ENCODE measurements at places on chromosomes 12 and 14. TPM values are rescaled to one million over a fixed set of nuclear protein-coding genes. Genes with fewer than 3 reads are reported as not detected.

DNA sequence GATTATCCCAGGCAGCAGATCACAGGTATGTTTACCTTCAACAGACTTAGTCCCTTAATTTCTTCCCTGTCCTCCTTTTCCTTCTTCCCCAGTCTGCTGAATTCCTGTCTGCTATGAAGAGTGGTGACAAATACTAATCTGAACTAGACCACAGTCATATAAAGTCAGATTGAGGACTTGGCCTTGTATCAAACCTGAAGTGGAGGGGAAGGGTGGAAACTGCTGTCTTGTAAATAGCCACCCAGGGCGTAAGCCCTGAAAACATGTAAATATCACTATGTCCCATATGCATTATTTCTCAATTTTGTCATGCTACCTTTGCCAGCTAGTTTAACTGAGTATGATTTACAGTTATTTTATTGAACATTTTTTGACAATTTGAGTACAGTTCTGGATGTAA, 368.0 kb downstream of the CCDC91 start:
- DNase-seq: no peak

- no peak for DNase-seq
These were observed 168.2 kb downstream of the KCNC2 start for GRCh38 chr12:75041472-75041871.

GRCh38 chr12:45986641-45987339, 3.6 kb downstream of the SCAF11 start:
- DNase-seq: no peak

- no peak for DNase-seq
These were observed 22.8 kb downstream of the ARMH4 start for GRCh38 chr14:58129208-58129607.

GRCh38 chr12:131242741-131243496, 289.2 kb downstream of the ADGRD1 start:
- no peak for DNase-seq

DNA sequence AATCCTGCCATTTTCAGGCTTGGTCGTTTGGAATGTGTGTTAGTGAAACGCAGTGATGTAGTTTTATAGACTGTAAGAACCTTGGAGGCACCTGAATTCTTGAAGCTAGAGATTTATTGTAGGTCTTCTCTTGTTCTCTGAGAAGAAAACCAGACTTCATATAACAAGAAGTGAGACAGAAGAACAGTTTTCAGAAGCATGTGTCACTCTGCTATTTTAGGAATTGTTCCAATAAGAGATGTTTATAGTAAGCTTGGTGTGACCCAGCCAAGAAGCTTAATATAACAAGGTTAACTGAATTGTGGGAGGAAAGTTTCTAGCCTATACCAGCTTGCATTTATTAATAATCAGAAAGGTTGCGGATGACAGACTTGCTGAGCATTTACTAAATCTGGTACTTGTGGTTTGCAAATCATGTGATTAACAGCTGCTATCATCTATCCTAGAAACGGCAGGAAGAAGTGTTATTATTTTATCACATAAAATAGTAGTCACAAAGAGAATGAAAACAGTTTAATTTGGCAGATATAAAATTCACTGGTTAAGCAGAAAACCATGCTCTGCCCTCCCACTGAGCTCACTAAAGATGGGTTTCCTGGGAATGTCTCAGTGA, 49.2 kb upstream of the BCAT1 start:
- DNase-seq: no peak

Gene MARCHF9
- 9.9 TPM for total RNA-seq

DNA sequence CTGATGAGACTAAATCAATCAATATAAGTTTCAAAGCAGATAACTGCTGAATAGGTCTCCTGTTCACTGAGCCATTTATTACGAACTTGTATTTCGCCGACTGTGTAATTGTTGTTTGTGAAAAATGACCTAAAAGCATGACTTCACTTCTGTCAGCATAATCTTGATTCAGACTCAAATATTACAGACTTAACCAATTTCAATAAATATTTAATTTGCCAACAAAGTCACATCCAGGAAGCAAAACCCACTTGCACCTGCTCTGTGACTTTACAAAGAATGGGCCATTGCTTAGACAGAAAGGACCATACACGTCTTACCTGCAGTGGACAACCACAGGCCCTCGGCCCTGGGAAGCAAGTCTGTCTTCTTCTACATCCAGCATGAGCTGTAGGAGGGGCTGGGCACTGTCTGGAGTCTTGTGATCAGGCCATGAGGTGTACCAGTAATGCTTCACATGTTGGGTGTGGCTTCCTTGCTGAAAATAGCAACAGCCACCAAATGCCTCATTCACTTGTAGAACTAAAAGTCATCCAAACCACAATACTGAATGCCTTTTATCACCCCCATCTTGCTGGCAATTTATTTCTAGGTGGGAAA, 23.5 kb upstream of the PTPRB start:
- peak; percentile 9 for DNase-seq

- DNase-seq: no peak
These were observed 332.0 kb downstream of the PAWR start for GRCh38 chr12:79358716-79359300.

GRCh38 chr12:3600039-3600720, 109.2 kb downstream of the PRMT8 start:
- no peak for DNase-seq

GRCh38 chr14:101878822-101879528, 85.4 kb upstream of the DYNC1H1 start:
- peak; percentile 85 for DNase-seq

DNA sequence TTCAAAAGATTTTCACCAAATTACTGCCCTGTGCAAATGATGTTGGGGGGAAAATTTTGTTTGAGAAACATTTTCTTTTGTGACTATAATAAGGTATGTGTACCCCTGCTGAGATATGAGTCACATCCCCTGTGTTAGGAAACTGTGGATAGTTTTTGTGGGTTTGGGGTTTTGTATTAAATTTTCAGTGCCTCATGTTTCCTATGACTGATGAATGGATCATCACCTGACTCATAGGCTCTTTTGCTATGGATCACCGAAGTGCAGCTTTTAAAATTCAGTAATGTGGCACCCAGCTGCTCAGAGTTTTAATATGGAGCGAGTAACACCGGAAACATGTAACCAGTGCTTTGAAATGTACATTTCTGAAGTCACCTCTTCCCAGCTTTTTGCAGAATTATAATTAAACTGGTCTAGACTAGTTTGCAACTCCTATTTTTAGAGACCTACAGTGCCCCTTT, 167.4 kb upstream of the HMGA2 start:
- no peak for DNase-seq

- no peak for DNase-seq
These were observed 23.1 kb downstream of the NTF3 start for GRCh38 chr12:5455045-5455444.

GRCh38 chr14:55109836-55110235, 19.2 kb upstream of the LGALS3 start:
- DNase-seq: no peak

Gene SLC39A2
- total RNA-seq: not detected

DNA sequence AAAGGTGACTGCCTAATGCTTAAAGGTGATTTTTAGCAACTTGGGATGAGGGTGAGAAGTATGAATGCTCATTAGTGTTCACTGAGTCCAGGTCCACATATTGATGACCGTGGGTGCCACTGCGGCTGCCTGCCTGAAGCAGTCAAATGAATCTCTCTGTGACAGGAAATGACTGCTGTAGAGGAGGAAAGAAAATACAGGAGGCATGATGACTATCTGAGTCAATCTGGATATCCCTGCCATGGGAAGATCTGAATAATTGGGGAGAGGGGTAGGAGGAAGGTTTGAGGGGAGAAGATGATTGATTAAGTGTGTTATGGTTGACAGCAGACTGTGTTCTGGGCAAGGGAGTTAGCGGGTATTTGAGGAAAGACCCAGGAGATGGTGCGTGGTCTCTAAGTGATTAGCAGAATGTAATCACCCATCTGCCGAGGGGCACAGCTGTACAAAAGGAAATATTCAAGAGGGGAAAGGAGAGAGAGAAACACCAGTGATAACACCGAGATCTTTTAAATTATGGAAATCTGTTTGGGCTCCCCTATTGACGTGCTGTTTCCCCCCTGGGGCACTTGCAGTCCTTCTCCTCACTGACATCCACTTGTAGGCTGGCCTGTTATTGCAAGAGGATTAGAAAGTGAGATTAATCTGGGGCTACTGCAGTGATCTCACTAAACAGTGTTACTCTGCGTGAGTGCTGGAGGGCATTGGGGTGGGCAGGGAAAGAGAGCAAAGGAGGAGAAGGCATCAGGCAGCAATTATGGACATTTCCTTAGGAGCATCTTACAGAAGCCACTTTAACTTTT, 97.7 kb downstream of the AKAP6 start:
- no peak for DNase-seq

DNA sequence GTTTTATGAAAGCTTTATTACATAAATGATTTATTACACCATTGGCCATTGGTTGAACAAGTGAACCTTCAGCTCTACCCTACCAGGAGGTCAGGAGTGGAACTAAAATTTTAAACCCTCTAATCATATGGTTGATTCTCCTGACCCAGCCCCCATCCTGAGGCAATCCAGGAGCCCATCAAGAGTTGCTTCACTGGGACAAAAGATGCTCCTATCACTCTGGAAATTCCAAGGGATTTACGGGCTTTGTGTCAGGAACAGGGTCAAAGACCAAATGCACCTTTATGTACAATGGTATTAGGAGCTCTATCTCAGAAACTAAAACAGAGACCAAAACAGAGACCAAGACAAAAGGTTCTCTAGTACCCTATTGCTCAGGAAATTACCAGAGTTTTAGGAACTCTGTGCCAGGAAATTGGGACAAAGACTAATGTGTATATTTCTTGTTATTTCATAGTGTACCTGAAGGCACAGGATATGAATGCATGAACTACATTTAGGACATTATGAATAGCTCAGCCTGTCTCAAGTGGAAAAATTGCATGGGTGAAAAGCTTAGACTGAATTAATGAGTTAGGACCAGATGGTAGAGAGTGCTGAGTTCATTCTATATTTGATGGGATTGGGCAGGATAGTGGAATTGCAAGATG, 171.7 kb upstream of the FLRT2 start:
- DNase-seq: no peak

DNA sequence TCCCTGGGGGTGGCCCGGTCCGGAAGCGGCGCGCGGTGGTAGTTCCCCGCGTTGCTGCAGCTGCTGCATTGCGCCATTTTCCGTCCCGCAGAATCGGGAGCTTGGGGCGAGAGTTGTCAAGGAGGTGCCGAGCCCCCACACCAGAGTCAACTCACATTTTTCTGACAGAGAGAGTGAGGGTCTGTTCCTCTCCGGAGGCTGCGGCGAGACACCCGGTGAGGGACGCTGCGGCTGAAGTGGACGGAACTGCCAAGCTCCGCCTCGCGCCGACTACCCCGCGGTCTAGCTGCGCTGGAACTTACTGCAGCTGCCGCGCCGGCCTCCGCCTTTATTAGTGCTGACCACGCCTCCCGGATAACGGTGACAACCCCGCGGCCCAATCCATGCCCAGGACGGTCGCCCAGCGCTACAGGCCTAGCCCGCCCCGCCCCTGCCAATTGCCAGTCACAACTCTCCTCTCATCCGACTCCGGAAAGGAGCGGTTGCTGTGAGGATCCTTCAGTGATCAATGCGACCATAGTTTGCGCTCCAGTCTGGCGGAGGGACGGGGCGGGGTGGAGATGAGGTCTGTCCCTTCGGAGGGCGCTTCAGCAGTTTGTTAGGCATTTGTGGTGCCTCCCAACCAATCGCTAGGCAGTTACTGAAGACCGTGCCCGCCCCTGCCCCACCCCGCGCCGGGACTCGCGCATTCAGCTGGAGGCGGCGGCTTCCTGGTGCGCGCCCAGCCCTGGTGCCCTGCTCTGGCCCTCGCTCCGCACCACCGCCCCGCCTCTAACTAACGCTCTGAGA, at the start of gene VAMP1:
Gene VAMP1 (minus strand): TSS at position 303 of the 789 bp plus-strand sequence. CDS start 146 bp downstream, at position 157.
- peak; percentile 98 for DNase-seq

Gene LGMN
- 20.8 TPM for total RNA-seq

- DNase-seq: no peak
These were observed 199.1 kb upstream of the CNOT2 start for GRCh38 chr12:70044167-70044566.

- DNase-seq: no peak
These were observed 56.8 kb downstream of the USP15 start for GRCh38 chr12:62317017-62317416.

DNA sequence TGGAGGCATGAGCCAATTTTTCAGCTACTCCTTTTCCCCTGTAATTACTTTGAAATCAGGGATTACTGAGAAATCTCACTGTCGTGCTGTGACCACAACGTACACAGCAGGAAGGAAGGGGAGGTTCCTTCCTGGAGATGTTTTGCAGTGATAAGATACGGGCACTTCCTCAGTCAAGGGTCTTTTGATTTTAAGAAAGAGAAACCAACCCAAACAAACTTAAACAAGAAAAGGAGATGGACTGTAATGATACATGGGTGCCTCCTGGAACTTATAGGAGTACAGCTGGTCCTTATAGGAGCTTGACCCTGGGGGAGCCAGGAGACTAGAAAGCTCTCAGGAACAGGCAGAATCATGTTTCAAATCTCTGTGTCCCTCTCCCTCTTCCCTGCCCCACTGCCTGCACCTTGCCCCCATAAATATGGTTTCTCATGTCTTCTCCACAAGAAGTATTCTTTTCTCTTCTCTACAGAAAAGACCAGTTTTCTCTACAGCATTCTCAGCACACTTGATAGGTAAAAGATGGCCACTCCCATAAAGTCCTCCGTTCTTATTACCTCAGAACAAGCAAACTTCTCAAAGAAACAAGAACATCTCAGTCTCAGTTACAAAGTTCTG, 281.1 kb upstream of the AMIGO2 start:
- no peak for DNase-seq

DNA sequence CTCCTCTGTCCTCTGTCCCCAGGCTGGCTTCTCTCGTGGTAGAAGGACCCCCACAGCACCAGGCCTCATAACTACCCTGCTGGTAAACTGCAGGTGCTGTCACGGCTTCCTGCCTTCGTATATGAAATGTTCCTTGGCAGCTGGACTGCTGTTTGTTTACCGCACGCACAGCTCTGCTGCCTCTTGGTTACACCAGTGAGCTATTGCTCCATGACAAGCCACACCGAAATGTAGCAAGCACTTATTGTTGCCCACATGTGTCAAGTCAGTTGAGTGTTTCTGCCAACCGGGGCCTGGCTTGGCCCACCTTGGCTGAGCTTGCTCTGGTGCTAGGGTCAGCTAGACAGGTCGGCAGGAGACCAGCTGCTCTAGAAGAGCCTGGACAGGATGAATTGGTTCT, 21.7 kb upstream of the TCL1B start:
- DNase-seq: peak; percentile 45

DNA sequence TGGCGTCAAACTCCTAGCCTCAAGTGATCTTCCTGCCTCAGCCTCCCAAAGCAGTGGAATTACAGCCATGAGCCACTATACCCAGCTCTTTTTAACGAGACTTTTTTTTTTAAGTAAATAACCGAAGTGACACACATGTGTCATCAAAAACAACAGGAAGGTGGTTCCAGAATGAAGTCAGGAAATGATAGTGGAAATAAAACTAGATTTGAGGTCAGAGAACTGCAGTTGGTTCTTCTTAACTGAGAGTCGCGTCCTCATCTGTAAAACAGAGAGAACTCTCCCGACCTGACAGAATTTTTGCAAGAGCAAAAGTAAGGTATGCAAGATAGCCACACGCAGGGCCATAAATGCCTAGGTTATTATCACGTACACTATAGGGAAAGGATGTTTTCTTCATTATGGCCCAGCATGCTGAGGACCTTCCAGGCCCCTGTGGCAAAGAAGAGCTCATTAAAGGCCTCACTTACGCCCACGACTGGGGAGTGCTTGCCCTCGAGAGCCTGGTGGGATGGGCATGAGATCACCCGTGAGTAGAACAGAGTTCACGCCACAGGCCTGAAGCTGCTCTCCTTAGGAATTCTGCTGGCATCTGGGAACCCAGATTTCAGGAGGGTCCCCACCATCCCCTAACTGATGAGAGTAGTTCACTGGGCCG, 67.2 kb downstream of the SCARB1 start:
- no peak for DNase-seq

Gene SERPINA1
- total RNA-seq: 77.8 TPM

Gene PMEL
- 1.6 TPM for total RNA-seq

- no peak for DNase-seq
These were observed 9.5 kb upstream of the RABGGTA start for GRCh38 chr14:24280797-24281460.

Gene DCN
- 301 TPM for total RNA-seq

Measured in body of pancreas (tissue), 4 donors.